ENCODE measurements at places on chromosomes 16 and 17.
A peak's percentile ranks its signal among the peaks of the same experiment; 100 is the strongest.

DNA sequence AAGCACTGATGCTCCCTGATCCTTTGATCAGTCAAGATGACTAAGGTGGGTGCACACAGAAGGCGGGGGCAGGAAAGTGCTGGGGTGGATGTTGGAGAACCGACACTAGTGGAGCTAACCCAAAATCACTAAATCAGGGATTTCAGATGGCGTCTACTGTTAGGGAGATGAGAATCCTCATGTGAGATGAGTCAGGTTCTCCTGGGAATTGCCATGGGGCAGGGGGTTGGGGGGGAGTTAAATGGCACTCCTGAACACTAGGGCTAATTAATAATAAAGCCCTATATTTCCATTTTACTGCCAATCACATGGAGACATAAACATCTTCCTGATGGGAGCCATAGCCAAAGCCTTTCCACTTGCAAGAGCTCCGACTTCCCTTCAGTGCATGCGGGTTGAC is 804.1 kb downstream of the KCNJ18 start:
- no peak for DNase-seq

DNA sequence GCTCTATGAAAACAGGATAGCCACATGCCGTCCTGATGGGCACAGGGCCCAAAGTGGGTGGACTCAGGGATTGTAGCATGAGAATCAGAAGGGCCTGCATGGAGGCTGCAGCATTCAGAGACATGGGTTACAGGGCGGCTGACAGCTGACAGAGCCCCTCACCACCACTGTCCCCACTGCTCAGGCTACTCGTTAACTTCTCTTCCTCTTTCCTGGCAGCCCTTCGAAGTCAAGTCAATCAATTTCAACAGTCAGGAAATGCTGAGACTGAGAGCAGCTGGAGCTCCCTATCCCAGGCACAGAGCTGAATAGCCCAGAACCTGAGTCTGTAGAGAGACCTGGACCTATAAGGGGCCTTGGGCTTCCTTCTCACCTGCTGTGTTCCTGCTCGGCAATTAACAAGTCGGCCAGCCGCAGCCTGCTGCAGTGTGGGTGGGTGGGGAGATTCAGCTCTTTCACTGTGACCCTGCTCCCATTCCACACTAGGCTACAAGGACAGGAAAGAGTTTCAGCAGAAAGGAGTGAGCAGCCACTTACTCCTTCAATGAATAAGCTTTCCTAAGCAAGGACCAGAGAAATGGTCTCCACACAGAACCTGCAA is 76.9 kb downstream of the TEX14 start:
- no peak for DNase-seq

DNA sequence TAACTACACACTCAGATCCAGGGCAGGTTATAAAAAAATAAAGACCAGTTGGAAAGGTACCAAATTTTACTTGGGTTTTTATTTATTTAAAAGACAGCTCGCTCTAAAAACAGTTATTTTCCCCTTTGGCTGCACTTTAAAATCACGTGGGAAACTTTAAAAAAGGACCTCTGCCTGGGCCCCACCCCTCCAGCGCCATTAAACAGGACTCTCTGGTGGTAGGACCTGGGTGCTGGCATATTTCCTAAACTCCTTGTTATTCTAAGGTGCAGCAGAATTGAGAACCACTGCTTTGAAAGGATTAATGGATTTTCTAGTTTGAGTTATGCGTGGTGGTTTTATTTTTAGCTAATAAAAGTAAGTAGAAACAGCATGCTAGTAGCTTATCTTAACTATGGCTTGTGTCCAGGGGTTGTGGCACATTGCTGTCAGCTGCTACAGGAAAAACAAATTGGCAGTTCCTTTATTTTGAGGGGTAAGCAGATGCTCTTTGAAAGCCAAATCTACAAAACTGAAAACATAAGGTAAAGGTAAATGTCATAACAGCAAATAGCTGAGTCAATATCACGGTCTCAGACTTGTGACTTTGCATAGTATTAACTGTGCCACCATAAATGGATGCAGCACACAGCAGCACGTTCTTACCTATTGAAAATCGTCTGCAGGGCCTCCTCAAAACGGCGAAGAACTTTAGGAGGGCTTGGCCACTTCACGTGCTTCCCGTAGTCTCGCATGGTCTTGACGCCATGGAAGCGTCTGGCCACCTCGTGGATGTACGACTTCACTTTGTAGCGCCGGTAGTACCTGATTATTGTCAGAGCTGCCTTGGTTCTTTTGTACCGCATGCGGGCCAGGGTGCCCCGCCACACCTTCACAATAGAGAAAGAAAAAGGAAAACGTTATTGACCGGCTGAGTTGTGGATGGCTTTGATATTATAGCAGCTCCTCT is 172.0 kb downstream of the CDK5R1 start:
- no peak for DNase-seq

GRCh38 chr17:48944515-48945260 is at the start of gene SNF8:
TSS of gene SNF8 (minus strand) at chr17:48944842. CDS start at chr17:48944734, 108 bp downstream.
- DNase-seq = peak; percentile 97

- DNase-seq = no peak
These were observed 38.0 kb upstream of the CDH15 start for GRCh38 chr16:89133457-89134127.

DNA sequence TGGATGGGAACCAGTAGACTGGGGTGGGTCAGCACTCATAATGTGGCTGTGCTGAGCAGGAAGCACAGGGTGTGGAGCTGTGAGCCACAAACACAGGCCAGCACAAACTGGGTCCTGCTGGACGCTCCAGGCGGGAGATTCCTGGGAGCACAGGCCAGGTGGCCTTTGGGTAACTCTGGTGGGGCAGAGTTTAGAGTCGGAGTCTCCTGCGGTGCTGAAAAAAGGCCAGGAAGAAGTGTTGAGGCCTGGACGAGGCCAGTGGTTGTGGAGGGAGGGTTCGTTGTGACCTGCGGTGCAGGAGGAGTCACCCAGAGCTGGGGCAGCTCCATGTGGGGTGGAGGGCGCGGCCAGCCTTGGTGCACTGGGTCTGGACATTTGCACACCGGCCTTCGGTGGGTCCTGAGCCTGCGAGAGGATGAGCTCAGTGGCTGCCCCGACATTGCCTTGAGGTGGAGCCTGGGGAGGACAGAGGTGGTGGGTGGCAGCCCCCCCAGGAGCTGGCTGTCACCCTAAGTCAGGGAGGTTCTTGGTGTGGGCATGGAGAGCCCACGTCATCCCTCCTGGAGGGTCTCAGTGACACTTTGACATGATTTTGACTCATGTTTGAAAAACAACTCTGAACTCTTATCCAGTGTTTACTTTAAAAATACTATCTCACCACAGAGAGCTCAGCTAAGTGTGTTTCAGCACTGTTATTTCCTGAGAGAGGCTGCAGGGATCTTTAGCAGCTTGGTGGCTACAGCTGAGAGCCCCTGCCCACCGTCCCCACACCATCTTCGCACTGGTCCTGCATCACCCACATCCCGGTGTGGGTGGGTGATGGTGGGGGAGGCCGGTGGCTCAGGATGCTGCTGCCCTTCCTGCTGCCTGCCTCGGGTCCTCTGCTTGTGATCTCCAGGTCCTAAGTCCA is 98.7 kb downstream of the NPIPB11 start:
- no peak for DNase-seq

- DNase-seq = no peak
These were observed 3.8 kb upstream of the APPBP2 start for GRCh38 chr17:60529806-60530205.

DNA sequence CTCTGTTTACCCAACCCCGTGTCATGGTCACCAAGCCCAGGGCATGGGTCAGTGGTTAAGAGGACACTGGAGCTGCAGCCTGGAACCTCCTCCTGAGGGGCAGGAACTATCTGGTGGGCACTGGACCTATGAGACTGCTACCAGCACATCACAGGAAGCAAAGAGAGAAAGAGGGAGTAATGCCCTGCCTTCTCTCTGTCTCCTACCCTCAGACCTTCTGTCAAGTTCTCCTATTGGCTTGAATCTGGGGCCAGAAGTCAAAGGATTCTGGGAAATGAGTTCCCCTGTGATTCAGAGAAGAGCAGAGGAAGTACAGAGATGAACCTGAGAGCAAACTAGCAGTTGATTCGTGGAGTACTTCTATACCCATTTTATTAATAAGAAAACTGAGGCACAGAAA is 123.0 kb upstream of the GNAO1 start:
- DNase-seq = no peak

- no peak for DNase-seq
These were observed 8.7 kb upstream of the CDC27 start for GRCh38 chr17:47197821-47198220.

GRCh38 chr16:17585449-17586074 is 114.8 kb upstream of the XYLT1 start:
- no peak for DNase-seq

DNA sequence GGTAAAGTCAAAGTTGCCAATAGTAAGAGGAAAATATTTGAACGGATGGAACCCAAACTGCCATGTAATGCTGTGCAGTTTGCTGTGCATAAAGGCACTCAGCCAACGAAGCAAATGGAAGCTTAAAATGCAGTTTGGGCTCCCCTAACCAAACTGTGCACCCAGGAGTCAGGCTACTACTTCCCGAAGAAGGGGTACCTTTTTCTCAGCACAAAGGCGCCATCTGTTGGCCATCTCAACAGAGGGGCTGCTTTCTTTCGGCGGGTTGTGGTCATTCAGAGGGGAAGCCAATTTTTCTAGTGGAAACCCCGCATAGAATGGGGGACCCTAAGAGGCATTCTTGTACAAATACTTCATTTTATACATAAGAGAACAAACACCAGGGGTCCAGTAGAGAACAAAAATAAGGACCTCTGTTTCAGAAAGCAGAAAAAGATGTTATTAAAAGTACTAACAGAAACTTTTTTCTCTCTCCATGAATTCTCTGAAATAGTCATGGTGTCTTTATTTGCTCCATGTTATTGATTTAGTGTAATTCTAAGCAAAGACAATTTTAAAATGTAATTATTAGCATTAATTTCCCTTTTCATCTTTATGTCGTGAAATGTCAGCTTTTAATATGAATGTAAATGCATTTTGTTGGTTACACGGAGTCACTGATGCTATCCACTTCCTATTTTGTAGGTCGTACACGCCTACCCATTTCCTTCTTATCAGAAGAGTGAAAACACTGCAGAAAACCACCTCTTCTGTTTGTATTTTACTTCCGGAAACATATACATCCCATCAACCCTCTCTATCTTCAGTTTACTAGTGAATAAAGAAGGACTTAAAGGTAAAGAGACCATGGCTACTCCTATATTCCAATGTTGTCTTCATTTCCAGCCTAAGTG is 453.3 kb downstream of the KCNJ2 start:
- DNase-seq = no peak

- no peak for DNase-seq
These were observed 159.1 kb upstream of the CDH11 start for GRCh38 chr16:65280845-65281512.

GRCh38 chr17:57107498-57108101 is 22.6 kb downstream of the AKAP1 start:
- DNase-seq = no peak

DNA sequence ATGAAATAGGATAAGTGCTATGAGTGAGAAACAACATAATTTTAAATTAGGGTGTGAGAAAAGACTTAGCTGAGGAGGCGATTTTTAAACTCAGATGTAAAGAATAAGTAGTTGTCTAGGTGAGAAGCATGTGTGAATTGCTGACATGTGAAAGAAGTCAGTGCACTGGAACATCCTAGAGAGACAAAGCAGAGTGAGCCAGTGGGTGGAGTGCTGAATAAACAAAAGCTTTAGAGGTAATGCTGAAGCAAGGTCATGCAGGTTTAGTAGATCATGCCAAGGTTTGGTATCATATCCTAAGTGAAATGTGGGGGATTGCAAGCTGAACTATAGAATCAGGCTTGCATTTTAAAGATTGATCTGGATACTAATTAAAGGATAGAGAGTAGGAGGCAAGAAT is 89.4 kb downstream of the KIF2B start:
- no peak for DNase-seq

Data from stimulated activated CD8-positive, alpha-beta memory T cell treated with anti-CD3 and anti-CD28 coated beads, Interleukin-15, amount 100 ng/mL, for 24 hours (primary cell).